ENCODE measurements at places on chromosomes 3 and 15.
A peak's percentile ranks its signal among the peaks of the same experiment; 100 is the strongest.

GRCh38 chr3:10867384-10867783 is 51.4 kb downstream of the SLC6A11 start:
- DNase-seq: peak; percentile 11

GRCh38 chr15:29140475-29141307 is 128.9 kb downstream of the NSMCE3 start:
- no peak for DNase-seq

DNA sequence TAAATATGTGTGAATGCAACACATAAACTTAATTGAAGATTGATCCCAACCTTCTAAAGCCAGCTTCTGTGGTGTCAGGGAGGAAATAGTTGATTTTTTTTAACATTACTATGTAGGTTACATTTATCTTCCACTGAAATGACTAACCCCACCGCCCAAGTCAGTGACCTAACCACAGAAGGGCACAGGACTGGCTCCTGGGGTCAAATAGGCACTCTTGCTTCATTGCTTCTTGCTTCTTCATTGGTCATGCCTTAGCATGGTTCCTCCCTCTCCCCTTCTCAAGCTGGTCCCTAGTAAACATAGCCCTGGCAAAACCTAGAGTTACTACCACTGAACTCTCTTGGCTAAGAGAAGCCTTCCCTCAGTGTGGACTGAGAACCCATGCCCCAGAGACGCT is 12.3 kb downstream of the EIF1B start:
- DNase-seq: no peak

DNA sequence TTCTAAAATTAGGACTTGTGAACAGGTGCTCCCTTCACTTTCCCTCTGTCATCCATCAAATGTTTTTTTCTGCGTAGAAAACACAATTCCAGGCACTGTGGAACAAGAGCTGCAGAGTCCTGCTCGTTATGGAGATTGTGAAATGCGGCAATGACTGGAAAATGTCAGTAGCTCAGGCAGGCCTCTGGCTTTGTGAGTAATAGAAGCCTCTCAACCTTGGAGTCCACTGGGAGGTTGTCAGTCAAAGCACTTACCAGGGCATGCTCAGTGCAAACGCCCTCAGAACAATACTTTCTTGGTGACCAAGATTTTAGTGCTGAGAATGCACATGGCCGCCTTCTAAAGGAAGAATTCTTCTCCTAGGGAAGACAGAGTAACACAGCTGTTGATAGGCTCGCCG is 26.7 kb upstream of the MED12L start:
- DNase-seq: no peak

- DNase-seq: no peak
Measured at GRCh38 chr15:74470631-74471395, 9.9 kb upstream of the UBL7 start.

DNA sequence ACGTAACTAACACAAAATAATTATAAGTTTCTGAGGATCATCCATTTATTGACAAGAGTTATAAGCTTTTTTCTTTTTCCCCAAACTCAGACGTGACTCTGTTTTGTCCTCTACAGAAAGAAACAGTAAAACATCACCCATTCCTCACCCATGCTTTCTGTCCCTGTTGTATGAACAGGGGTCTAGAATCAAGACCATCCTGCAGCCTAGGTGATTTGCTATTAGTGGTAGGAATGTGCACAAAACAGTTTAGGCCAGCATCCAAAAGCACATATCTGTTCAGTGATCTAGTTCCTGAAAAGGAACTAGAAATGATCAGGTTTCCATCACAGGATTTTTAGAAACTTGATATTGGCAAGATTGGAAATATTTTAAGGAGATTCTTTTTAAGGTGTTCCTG is 527.6 kb downstream of the SOX2 start:
- DNase-seq: no peak

DNA sequence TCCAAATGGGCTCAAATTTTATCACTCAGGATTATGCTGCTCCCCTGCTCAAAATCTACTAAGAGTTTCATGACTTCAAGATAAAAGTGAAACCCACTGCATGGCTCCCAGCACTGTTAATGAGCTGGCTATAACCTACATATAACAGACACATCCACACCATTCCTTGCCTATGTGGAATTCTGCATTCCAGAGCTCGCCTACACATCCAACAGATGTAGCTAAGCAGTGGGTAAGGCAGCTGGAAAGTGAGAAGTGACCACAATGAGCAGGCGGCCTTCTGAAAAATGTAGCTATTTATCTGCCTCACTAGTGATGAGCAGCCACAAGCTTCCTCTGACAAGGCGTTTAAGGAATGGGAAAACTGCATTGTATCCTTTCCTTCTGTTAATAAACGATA is 92.0 kb upstream of the TRIM42 start:
- DNase-seq: peak; percentile 65

DNA sequence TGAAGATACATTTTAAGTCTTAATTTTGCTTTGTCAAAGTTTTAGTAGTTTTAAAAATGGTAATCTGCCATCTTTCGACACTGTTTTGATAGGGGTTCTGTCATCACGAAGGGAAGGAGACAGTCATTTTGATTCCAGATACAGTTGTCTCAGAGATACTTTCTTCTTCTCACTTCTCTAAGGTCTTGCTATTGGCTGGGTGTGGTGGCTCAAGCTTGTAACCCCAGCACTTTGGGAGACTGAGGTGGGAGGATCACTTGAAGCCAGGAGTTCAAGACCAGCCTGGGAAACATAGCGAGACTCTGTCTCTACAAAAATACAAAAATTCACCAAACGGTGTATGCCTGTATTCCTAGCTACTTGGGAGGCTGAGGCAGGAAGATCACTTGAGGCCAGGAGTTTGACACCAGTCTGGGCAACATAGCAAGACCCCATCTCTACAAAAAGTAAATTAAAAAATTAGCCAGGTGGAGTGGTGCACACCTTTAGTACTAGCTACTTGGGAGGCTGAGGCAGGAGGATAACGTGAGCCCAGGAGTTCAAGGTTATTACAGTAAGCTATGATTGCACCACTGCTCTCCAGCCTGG is 3.3 kb downstream of the RAB8B start:
- DNase-seq: no peak

- no peak for DNase-seq
Measured at GRCh38 chr15:86041399-86041798, 38.3 kb upstream of the AGBL1 start.

- no peak for DNase-seq
Measured at GRCh38 chr3:69847303-69847702, 108.0 kb downstream of the MITF start.

DNA sequence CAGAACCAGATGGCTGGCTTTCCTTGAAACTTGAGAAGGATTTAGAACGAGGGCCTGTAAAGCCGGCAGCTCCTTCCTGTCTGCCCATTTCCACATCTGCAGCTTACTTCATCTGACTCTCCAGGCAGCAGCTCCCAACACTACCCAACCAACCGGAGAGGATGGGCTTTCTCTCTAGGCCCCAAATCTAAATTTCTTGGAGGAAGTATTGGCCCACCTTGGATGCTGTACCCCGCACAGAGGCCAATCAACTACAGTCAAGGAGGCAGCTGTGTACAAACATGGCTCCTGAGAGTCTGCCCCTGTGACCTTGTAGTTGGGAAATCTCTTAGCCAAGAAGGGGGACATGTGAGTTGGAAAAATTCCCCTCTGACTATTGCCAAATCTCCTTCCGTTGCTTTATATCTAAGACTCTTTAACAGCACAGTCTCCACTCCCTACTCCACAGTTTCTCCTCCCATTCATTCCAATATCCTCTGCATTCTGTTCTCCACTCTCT is 8.0 kb upstream of the ACAP2 start:
- peak; percentile 52 for DNase-seq

GRCh38 chr3:191441687-191442086 is 19.3 kb upstream of the PYDC2 start:
- DNase-seq: no peak

GRCh38 chr3:194809382-194809781 is 123.7 kb downstream of the FAM43A start:
- DNase-seq: no peak

DNA sequence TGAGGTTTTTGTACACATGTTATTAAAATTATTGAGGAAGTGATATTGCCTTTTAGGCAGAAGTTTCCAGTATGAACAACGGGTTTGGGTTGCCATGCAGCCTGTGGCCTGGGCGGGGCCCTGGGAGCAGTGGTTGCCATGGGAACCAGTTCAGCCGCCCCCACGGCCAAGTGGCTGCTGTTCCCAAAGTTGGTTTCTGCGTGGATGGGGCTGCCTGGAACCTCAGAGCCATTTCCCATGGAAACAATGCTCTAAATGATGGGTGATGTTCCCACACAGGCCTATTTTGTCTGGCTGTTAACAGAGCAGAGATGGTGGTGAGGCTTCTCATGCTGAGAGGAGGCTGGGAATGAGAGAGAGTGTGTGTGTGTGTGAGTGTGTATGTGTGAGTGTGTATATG is 19.5 kb downstream of the MRAS start:
- no peak for DNase-seq

DNA sequence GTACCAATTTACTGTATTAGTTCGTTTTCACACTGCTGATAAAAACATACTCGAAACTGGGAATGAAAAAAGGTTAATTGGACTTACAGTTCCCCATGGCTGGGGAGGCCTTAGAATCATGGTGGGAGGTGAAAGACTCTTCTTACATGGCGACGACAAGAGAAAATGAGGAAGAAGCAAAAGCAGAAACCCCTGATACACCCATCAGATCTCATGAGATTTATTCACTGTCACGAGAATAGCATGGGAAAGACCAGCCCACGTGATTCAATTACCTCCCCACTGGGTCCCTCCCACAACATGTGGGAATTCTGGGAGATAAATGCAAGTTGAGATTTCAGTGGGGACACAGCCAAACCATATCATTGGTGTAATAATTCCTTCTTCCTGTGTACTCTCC is 69.6 kb downstream of the C3orf20 start:
- no peak for DNase-seq

DNA sequence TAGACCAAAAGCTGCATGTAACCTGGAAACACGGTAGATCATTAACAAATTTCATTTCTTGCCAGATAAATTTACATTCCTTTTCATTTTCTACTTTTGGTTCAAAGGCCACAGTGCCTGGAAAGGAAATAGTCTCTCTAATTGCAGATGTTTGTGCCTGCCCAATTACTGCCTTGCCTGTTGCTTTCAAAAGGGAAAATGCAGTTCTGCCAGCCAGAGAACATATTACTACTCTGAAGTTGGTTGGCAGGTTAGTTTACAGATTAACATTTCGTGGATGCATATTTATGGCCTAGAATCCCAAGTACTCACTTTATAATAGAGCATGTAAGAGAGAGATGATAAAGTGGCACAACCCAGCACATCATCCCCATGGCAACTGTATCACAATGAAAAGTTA is 124.3 kb upstream of the LRRC3B start:
- no peak for DNase-seq

- DNase-seq: no peak
Measured at GRCh38 chr15:29087521-29088285, 181.9 kb downstream of the NSMCE3 start.

- no peak for DNase-seq
Measured at GRCh38 chr3:126678693-126679317, 23.9 kb upstream of the TXNRD3 start.

GRCh38 chr3:191366675-191367074 is 36.3 kb upstream of the UTS2B start:
- no peak for DNase-seq

- no peak for DNase-seq
Measured at GRCh38 chr3:69669070-69669469, 70.2 kb upstream of the MITF start.

- DNase-seq: peak; percentile 98
Measured at GRCh38 chr3:194364652-194365434, 4.7 kb downstream of the LRRC15 start.

DNA sequence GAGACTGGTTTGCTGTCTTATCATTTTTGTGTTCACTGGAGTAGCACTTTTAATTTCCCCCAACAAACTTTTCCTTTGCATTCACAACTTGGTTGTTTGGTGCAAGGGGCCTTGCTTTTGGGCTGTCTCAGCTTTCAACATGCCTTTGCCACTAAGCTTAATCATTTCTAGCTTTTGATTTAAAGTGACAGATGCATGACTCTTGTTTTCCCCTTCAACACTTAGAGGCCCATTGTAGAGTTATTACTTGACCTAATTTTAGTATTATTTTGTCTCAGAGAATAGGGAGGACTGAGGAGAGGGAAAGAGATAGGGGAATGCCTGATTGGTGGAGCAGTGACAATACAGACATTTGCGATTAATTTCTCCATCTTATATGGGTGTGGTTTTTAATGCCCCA is 340.1 kb upstream of the MANF start:
- no peak for DNase-seq

DNA sequence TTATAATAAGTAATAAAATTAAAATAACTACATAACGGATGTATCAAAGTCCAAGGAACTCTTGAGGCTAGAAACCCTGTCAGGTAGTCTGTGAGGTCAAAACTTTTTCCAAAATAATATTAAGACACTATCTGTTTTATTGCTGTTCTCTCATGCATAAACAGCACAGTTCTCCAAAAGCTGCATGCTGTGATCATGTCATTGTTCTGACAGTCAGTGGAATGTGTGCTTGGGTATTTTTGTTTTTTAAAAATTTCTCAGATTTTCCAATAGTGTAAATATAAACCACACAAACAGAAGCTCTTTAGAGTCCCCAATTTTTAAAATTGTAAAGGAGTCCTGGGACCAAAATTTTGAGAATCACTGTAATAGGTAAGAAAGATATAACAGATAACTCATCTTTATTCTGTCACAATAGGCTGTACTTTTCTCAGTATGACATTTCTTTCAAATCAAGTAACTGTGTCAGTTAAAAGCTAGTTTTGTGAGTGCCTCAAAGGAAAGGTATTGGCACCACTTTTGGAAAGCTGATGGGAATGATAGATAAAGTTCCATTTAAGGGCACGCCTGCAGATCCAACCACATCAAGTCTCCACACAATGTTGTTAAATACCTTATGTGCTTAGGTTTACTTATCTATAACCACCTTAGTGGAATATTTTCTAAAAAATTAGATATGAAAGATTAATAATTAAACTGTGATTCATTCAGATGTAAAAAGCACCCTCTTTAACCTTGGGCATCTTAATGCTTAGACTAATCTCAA is 49.3 kb downstream of the CEP152 start:
- no peak for DNase-seq

- no peak for DNase-seq
Measured at GRCh38 chr3:110738531-110738930, 333.1 kb upstream of the NECTIN3 start.

GRCh38 chr3:44802011-44802410 is 40.4 kb downstream of the KIF15 start:
- no peak for DNase-seq

GRCh38 chr3:46932455-46933225 is 43.9 kb downstream of the CCDC12 start:
- DNase-seq: no peak

DNA sequence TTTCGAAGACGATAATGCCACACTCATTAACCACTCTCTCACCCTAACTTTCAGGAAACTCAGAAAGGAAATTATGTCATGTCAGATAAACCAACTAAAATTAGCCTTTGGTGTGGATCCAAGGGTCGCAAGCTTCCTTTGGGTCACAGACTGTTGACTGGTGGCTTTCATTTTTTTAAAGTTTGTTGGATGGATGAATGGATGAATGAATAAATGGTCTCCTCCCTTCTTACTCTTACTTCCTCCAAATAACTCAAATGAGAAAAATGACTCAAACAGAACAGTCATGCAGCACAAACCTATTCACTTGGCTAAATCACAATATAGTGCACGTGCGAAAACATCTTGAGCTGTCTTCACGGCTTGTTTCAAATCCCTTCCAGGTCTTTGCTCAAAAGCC is 82.9 kb upstream of the HACD2 start:
- DNase-seq: no peak

- peak; percentile 94 for DNase-seq
Measured at GRCh38 chr15:48645558-48646330, at the start of gene FBN1. Gene FBN1 (minus strand): TSS chr15:48645709. CDS start chr15:48644769, 940 bp downstream.

- DNase-seq: no peak
Measured at GRCh38 chr3:63911509-63911872, 692 bp downstream of the SCAANT1 start.

GRCh38 chr3:190210608-190211007 is 89.9 kb upstream of the P3H2 start:
- DNase-seq: no peak
